NCI-H2081 (cell line): ENCODE measurements at places on chromosomes 7 and 10.

DNA sequence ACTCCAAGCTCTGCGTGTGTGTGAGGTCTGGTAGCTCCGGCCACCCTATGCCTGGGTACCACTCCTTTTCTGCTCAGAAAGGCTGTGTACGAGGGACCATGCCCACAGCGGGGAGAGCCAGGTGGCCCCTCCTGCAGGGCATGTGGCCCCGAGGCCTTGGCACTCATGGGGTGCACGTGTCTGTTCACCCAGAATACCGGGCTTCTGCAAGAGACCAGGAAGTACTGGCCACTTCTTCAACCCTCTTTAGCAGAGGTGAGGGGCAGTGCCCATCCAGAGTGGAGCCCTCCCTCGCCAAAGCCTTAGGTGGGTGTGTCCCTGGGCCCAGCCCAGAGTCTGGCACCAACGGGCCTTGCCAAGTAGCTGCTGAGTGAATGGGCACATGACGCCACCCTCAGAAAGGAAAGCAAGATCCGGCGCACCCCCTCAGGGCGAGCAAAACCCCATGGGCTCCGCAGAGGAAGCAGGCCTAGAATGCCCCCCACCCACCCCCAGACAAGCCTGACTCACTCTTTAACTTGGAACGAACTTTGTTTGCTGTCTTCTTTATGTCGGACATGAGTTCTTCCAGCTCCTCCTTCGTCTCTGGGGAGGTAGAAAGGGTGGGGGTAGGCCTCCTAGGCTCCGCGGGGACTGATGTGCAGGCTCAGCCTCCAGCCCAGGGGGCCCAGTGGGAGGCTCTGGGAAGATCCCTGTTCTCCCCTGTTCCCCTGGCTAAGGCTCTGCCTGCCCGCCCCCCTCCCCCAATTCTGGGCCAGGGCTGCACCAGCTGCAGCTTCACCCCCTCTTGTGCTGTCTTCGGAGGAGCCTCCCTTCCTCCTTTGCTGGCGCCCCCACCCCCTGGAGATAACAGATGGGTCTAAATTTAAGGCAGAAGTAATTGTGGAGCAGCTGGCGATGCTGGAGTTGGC, 14.6 kb downstream of the STX1A start:
- DNase-seq = peak; percentile 51

- no peak for DNase-seq
These were observed 549.1 kb downstream of the XPNPEP1 start for GRCh38 chr10:109374215-109374614.

GRCh38 chr7:46071076-46071475, 150.0 kb upstream of the IGFBP3 start:
- DNase-seq = no peak

- DNase-seq = peak; percentile 7
These were observed 126.8 kb downstream of the WDR37 start for GRCh38 chr10:1183033-1183396.

- DNase-seq = no peak
These were observed 91.5 kb downstream of the CTTNBP2 start for GRCh38 chr7:117781707-117782106.

DNA sequence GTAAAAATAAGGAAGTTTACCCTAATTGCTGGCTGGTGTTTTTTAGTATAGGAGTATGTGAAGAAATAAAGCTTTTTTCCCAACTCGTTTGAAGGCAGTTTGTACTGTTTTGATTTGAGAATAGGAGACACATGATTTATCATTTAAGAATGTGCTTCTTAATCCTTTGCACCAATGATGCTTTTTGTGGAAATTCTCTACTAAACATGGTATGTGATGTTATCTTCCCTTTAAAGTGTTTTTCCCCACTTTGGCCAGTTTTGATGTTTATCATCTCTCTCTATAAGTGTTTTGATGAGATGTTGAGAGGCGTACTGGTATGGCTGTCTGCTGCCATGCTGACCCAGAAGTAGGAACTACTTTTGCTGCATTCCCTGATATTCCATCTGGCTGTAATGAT, 85.1 kb downstream of the SUGCT start:
- no peak for DNase-seq

GRCh38 chr10:47028466-47028865, 117.2 kb downstream of the PTPN20 start:
- DNase-seq = no peak

DNA sequence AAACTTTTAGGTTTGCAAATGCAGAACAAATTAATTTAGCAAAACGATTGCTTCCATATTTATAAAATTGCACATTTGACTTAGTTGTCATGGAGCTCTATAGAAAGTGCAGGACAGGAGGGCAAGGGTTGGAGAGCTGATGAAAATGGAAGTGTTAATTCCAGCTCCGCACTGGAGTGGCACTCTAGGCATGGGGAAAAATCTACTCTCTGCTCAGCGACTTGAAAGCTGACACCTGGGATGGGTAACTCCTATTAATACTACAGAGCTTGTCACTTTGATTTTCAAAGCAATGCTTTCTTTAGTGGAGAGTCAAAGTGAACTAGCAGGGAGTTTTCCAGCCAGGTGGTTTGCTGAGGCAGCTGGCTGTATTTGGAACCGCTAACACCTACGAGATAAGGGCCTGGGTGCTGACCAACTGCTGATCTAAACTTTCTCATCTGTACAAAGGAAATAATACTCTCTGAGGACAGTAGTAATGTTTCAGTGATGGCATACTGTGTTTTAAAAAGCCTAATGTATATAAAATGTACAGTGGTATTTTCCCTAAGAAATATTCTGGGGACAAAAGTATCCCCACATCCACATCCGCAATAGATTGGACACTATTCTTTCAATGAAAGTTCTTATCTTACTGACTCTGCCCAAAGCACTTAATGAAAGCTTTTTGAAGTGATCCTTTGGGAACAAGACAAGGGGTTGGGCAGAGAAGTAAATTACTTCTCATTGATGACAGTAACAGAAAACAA, 444.3 kb downstream of the GPAM start:
- no peak for DNase-seq

GRCh38 chr7:81433692-81434331, 336.0 kb downstream of the HGF start:
- no peak for DNase-seq

- DNase-seq = no peak
These were observed 20.4 kb downstream of the AQP1 start for GRCh38 chr7:30931929-30932540.
